Peyer's patch (tissue), 4 donors: ENCODE measurements at places on chromosomes 5 and 9.

DNA sequence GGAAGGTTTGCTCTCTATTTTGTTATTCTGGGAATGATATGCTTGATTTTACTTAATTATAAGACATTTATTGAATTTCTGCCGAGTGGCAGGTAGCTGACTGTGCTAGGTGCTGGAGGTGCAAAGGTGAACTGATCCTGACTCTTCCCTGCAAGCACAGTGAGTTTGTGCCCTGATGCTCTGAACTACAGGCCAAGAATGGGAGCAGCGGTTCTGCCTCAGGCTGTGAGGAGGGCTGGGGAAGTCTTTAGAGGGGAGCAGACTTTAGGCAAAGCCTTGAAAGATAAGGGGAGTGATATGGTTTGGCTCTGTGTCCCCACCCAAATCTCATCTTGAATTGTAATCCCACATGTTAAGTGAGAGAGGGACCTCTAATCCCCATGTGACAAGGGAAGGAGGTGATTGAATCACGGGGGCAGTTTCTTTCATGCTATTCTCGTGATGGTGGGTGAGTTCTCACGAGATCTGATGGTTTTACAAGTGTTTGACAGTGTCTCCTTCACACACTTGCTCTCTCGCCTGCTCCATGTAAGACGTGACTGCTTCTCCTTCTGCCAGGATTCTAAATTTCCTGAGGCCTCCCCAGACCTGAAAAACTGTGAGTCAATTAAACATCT is 73.1 kb downstream of the NDFIP1 start:
- DNase-seq = no peak

GRCh38 chr5:73365301-73365853 is 83.2 kb downstream of the FOXD1 start:
- no peak for DNase-seq

GRCh38 chr5:30802961-30803705 is 390.4 kb upstream of the CDH6 start:
- no peak for DNase-seq

DNA sequence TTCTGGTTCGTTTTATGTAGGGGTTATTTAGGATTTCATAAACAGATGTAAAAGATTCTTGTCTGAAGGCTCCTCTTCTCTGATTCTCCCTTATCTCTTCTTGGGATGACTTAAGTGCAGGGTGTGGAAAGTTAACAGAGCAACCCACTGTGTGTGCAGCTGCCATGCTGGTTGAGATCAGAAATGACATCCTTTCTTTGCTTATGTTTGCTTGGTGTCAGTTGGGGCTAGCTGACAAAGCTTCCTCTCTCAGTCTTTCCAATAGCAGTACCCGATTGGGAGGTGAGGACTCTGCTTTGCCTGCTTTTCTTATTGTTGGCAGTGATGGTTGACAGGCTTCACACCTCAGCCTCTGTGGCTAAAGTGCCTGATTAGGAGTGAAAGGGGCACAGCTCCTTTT is 26.5 kb downstream of the OGN start:
- no peak for DNase-seq

GRCh38 chr5:42566652-42567295 is 143.5 kb downstream of the GHR start:
- no peak for DNase-seq

GRCh38 chr5:73514418-73514817 is 16.2 kb downstream of the BTF3 start:
- no peak for DNase-seq

DNA sequence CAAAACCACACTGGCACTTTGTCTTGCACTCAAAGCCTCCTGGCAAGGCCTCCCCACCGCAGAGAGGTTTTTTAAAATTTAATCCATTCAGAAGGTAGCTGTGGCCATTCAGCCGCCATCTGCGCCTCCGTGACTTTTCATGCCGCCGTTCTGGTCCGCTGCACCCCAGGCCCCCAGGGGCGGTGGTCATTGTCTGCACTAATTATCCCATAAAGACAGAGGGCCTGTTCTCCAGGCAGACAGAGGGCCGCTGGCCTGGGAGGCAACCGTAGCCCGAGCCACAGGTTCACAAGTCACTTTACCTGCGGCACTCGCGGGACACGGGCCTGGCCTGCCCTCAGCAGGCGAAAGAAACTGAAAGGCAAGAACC is 49.4 kb downstream of the EXD3 start:
- no peak for DNase-seq

DNA sequence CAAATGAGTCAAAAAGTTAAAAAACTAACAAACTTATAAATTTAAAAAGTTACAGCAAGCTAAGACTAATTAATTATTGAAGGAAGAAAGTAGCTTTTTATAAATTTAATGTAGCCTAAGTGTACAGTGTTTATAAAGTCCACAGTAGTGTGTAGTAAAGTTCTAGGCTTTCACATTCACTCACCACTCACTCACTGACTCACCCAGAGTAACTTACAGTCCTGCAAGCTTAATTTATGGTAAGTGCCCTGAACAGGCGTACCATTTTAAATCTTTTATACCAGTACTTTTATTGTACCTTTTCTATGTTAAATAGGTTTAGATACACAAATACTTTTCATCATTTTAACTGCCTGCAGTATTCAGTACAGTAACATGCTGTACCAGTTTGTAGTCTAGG is 80.0 kb upstream of the C9orf72 start:
- no peak for DNase-seq

DNA sequence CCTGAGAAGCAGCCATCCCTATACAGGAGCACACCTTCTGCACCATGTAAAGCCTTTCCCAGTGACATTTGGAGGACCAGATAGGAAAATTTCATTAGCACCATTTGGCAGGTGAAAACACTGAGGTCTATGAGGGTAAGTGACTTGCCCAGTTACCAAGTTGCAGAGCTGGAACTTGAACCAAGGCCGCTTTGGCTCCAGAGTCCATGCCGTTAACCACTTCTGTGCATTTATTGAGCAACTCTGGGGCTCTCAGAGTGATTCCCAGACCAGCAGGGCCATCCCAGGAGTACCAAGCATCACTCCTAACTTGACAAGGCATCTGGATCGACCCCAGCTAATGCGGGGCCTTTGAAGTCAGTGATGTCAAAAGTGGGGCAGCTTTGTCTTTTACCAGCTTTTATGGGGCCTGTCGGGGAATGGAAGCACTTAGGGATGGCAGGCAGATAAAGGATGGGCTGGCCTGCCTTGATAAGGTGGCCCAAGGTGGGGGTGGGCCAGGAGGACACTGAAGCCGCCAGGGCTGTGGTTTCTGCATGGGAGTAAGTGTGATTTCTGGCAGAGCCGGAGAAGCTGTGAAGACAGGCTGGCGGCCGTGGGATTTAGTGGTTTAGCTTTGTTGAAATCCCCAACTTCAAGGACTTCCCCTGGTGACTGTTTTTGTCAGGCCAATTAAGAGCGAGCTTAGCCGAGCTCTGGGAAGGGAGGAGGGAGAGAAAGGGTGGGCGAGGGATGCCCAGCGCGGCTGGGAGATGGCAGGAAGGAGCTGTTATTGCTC is 127.3 kb downstream of the MACROH2A1 start:
- no peak for DNase-seq

DNA sequence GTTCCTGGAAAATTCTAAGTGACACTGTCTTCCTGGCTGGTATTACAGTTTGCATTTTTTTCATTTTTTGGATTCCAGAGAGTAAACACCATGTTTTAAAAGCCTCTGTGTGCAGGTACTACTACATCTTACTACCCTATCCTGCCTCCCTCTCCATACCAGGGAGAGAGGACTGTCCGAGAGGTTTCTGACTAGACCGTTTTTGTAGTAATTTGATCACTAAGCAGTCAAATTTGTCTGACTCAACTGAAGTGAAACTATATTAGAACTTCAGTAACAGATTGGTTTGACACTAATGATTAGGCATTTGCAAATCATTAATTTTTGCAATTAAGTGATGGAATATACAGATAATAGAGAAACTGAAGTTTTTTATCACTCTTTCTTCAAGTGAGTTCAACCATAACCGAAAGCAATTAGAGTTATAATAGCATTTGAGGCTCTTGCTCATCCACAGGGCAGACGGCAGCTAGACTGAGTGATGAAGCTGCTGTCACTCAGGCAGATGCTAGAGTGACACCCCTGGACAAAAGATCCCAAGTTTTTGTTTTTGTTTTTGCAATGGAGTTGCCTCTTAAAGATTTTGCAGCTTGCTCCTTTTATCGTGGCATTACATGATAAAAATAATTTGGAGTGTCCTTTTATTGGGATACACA is 44.3 kb downstream of the SMARCA2 start:
- DNase-seq = no peak

DNA sequence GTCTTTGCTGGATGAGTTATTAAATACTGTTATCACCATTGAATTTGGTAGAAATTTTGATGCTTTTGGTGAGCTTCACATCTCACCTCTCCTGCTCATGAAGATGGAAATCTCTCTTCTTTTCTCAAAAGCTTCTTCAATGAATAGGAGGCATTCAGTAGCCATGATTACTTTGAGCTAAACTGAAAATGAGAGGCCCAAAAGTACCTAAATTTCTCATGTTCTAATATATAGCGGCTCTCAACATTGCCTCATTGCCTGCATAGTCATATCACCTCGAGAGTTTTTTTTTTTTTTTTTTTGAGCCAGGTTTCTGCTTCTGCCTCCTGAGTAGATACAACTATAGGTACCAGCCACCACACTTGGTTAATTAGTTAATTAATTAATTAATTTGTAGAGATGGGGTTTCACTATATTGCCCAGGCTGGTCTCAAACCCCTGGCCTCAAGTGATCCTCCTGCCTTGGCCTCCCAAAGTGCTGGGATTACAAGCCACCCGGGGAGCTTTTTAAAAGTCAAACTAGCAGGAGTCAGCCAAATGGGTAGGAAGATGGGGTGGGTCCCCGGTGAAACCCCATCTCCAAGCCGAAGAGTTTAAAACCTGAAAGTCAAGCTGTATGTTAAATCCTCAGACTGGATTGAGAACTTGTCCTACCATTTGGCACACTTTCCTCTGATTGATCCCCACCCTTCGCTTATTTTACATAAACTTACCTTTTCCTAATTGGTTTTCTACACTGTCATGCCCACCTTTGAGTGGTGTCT is 169.0 kb downstream of the DOCK2 start:
- no peak for DNase-seq

GRCh38 chr9:106577121-106577520 is 285.8 kb upstream of the ZNF462 start:
- DNase-seq = no peak

DNA sequence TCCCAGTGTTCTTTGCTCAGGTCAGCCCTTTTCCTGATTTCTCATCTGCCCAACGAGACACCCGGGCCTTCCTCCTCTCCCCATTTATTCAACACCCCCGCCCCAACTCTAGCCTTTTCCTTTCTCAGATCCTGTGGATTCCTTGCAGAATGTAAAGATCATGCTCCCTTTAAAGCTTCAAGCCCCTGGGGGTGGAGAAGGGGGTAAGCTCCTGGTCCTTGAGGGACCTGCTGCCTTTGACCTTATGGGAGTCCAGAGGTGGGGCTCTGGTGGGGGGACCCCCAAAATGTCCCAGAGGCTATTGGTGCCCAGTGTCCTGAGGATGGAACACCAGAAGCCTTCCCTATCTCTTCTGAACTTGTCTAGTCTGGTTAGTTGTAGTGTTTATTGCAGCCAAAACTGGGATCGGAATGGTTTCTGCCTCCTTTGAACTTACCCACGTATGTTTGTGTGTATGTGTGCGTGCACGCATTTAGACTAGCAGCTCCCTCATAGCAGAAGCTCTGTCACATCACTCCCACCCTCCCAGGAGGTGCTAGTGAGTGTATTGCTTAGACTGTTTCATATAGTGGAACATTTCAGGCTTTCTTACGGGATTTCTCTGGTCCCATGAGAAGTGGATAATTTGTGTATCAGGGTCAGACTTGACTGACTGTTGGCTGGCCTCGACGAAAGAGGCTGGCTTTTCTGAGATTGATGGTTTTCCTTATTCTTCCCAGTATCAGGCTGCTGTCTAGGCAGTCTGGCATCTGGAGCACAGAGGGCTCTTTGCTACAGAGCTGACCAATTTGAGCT is 1.1 kb downstream of the GALNT10 start:
- no peak for DNase-seq

DNA sequence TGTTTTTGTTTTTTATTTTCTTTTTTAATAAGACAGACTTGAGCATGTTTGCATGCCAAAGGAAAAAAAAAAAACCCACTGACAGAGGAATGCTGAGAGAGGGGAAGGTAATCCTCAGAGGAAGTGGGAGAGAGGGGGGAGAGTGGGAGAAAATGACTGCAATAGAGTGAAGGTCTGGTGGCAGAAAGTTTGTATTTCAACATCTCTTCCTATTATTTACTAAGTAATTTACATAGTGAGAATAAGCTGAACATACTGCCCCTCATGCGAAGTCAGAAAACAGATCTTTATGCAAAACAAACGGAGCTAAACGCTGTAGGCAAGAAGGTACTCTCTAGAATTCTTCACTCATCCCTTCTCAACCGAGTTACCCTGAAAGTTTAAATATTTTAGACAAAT is 45.0 kb downstream of the ELL2 start:
- no peak for DNase-seq

- DNase-seq = no peak
Measured at GRCh38 chr5:140262221-140262620, 40.7 kb downstream of the PFDN1 start.
